CD4-positive, alpha-beta T cell treated with Interleukin-1 beta for 1 hour (primary cell): ENCODE measurements at places on chromosomes 7 and 10.

DNA sequence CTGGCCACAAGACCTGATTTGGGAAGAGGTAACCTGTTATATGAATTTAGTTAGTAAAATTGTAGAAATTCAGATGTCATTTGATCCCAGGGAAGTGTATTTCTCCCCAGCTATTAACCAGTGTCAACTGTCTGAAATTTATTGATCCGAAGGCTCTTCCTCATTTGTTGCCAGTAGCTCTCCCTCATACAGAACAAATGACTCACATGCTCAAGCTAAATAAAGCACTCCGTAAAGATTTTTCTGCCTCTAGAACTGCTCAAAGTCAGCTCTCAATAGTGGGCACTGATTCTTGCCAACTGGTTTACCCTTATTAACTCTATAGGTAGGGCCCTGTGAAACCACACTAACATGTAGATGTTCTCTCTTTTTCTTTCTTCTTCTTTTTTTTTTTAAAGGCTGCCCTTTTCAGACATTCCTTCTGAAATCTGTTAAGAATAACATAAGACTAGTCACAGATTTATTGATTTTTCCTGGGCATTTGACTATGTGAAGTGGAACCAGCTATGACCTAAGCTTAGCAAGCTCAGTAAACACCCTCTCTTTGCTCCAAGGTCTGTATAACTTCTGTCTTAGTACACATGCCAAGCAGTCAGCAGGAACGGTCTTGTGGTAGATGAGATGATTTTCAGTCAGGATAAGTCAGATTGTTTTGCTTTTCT lies 21.8 kb downstream of the RPA3 start:
- DNase-seq = no peak

DNA sequence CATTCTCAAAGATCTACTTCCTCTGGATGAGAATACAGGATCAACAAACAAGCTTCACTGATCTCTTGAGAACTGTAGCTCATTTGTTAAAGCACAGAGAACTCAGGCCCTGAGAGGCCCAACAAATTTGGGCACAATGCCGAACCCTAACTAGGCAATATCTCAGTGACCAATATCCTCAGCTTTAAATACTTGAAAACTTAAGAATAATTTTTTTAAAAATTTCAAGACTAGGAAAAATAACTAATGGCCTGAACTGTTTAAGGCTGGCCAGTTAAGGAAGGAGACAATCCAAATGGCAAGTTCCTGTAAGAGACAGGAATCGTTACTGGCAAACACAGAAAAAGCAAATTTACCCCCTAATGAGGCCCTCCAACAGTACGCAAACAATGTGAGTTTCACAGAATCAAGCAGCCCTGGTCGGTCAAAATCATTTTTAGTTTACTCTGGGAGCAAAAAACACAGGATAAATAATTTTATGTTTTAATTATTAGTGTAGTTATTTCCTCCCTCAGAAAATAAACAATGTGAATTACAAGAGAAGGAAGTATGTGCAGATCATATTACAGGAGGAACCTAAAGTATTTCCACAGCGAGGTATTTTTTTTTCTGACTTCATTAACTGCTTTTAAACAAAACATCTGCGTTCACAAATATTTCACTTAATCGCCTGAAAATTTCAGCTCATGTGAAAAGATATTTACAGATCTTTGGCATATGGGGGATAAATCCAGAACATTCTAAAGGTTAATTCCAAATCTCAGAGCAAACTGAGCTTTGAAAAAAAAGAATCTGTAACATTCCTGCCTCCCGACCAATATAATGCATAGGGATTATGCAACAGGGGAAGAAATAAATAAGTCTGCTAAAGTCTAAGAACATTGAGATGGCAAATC lies 39.5 kb downstream of the NT5C2 start:
- DNase-seq = no peak

DNA sequence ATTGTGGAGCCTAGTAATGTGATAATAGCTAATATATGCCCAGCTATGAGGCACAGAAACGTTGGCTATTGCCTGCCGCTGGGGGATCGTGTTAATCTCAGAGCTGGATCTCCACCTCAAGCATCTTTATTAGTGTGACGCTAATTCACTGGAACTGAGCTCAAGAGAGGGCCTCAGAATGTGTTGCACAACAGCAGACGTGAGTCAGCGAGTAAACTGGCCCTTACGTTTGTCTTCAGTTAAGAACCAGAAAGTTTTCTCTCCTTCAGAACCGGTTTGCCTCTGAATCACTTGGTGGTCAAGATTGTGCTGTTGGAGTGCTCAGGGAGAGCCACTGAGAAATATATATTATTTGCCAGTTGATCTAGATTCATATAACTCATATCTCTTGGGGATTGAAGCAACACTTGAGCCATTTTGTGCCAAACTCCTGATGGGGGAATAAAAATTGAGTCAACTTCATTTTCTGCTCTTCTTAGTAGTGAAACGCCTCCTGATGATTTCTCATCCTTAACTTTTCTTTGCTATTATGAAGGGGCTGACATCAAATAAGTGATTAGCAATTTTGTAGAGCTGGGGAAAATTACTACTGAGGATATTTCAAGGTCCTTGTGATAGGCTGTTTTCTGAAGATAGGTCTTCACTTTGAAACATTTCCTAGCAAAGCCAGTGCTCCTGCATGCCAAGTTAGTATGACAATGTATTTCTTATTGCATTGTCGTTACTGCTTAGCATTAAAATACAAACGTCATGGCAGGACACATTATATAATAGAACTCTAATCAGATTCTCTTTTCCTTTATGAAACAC lies 22.3 kb downstream of the BZW2 start:
- no peak for DNase-seq

DNA sequence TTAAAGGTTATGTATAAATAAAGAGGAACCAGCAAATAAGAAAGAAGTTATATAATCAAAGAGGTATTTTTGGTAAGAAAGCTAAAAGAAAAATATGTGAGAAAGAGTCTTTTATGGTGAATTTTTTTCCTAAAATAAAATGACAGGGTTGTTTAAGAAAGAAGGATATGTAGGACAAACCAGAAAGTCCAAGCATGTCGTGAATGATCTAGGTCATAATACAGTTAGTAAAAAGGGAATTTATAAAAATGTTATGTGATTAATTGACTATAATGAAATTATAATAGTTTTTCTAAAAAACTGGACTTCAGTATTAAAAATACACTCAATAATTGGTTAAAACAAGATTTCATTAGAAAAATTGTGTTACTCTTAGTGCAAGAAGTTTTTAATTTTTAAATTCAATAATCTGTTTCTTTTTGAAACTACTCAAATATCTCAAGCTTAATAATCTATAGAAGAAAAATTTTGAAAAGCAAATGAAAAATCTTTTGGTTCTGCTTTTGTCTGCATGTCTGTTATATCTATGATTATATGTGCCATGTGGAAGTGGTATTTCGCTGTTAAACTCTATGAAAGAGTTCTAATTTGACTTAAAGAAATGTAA lies 23.3 kb downstream of the AVL9 start:
- DNase-seq = no peak

DNA sequence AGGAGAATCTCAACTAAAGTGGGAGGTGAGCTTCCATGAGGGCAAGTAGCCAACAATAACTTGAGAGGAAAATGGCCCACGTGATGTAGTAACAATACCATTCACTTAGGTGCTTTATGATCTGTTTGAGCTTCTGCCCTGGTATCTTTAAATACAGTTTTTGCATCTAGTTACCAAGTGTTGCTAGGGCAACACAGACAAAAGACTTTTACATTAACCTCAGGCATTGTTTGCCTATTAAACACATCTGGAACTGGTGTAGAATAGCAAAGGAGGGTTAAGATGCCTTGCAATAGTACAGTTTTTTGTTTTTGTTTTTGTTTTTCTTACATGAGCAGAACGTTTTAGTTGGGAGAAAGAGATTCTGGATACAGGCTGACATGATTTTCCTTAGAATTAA lies 97.7 kb upstream of the MTPN start:
- no peak for DNase-seq

DNA sequence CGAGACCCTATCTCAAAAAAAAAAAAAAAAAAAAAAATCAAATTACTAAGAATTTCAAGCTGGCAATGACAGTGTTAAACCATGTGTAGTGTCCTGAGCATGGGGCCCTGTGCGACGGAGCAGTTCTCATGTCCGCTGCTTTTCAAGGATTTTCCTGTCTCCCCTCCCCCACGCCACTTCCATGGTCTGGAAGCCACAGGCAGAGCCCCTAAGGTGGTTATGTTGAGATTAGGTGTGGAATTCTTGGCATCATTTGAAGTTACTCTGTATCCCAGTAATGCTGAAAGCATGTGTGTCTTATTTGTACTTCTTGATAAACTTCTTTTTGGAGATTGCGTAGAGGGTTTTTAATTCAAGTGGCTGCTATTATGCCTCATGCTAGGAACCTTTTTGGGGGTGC lies 65.2 kb downstream of the PFKFB3 start:
- no peak for DNase-seq

- no peak for DNase-seq
Measured at GRCh38 chr7:84336303-84336702, 141.7 kb upstream of the SEMA3A start.

DNA sequence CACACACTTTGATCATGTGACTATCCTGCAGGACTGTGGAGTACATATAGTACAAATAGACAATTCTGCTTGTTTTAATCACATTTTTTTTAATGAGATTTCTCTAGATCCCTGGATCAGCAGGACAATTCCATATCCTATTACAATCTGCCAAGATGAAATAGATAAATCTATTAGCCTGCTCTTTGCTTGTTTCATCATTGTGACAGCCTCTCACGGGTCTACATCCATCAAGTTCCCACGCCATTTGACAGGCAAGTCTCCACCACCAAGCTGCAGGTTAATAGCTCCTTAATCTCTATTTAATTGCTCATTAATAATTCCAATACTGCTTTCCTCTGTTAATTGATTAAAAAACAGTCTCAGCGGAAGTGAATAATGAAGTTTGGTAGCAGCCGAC lies 671.5 kb downstream of the CCSER2 start:
- no peak for DNase-seq

GRCh38 chr7:46725136-46725535 lies 804.1 kb upstream of the IGFBP3 start:
- no peak for DNase-seq

- no peak for DNase-seq
Measured at GRCh38 chr7:70612811-70613210, 519.1 kb upstream of the GALNT17 start.

DNA sequence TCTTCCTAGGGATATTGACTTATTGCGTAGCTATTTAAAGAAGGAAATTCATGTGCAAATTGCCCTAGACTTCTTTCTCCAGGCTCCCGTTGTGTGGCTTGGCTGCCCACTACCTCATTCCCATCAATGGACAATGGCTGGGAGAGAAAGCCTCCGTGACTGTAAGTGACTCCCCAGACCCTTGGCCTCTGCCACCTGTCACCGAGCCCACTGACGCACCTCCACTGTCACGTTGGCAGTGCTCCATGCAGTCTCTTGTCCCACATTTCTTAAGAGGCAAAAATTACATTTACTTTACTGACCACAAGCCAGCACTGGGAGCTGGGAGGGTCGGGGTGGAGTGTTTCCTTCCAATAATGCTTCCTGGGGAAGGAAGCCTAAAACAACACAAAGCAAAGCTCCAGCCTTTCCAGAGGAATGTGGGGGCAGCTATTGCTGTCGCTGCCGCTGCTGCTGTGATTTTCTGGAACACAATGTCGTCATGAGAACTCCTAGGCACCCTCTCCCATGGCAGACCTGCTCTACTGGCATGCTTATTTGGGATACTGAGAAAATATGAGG lies 89.7 kb upstream of the STEAP1B start:
- DNase-seq = no peak

DNA sequence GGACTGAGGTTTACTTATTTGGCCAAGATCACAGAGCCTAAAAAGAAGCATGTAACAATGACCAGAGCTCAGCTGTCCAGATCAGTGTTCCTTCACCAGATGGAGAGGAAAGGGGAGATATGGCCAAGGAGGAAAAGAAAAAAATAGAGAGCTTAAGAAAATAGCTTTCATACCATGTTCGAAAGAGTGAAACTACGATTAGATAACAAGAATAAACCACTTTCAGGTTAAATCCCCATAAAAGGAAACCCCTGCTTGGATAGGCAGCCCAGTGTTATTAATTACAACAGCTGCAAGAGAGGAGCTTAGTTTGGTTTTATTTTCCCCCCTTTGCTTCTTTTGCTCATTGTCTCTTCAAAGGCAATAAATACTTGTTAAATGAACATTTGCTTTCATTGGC lies 160.8 kb downstream of the ZNF438 start:
- no peak for DNase-seq

GRCh38 chr10:13831711-13832141 lies 245.0 kb downstream of the PRPF18 start:
- DNase-seq = no peak

- no peak for DNase-seq
Measured at GRCh38 chr7:85673876-85674275, 487.0 kb upstream of the SEMA3D start.

GRCh38 chr7:95141755-95142154 lies 182.6 kb downstream of the PON1 start:
- no peak for DNase-seq

- DNase-seq = no peak
Measured at GRCh38 chr7:73308074-73308664, 457 bp downstream of the NSUN5 start.

DNA sequence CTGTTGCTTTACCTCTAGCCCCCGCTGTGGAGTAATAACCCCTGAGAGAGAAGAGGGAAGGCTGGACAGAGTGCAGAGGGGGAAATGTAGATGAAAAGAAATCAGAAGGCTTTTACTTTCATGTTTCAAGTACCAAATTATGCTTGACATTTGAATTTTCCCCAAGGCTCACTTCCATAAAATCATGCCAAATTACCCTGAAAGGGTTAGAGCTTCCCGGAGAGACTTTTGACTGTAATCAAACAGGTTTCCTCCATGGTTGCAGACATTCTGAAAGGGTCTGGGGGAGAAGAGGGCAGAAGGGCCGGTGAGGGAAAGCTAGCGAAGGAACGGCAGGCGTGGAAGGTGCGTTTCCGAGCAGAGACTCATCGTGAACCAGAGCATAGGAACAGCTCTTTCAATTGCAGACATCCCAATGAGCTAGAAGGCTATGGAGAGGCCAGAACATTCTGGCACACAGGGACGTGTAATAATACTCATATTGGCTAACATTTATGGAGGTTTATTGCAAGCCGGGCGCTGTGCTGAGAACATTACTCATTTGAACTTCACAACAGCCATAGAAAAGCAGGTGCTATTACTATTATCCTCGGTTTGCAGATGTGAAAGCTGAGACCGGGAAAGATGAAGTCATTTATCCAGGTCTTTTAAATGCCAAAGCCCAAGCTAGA lies 620.8 kb upstream of the AUTS2 start:
- DNase-seq = no peak

GRCh38 chr7:114081606-114082425 lies 163.0 kb upstream of the PPP1R3A start:
- peak; percentile 35 for DNase-seq
